ENCODE measurements at places on chromosomes 16 and 17. TPM values are rescaled to one million over a fixed set of nuclear protein-coding genes. Genes with fewer than 3 reads are reported as not detected.
A peak's percentile ranks its signal among the peaks of the same experiment; 100 is the strongest.

GRCh38 chr17:47288531-47289116 lies 35.0 kb downstream of the ITGB3 start:
- DNase-seq = no peak
- no peaks in the 10 kb centered on the region for H3K36me3 ChIP-seq
- no peak overlapping the region for H3K4me3 ChIP-seq

HID1 gene
- total RNA-seq = 2.3 TPM

TPSD1 gene
- total RNA-seq = not detected

GRCh38 chr16:62022688-62023087 lies 13.6 kb downstream of the CDH8 start:
- DNase-seq = no peak
- H3K27ac ChIP-seq = no peak overlapping the region
- no peaks in the 10 kb centered on the region for H3K4me1 ChIP-seq
- H3K27me3 ChIP-seq = no peaks in the 10 kb centered on the region
- H3K4me3 ChIP-seq = no peak overlapping the region
- H3K36me3 ChIP-seq = no peaks in the 10 kb centered on the region

DNA sequence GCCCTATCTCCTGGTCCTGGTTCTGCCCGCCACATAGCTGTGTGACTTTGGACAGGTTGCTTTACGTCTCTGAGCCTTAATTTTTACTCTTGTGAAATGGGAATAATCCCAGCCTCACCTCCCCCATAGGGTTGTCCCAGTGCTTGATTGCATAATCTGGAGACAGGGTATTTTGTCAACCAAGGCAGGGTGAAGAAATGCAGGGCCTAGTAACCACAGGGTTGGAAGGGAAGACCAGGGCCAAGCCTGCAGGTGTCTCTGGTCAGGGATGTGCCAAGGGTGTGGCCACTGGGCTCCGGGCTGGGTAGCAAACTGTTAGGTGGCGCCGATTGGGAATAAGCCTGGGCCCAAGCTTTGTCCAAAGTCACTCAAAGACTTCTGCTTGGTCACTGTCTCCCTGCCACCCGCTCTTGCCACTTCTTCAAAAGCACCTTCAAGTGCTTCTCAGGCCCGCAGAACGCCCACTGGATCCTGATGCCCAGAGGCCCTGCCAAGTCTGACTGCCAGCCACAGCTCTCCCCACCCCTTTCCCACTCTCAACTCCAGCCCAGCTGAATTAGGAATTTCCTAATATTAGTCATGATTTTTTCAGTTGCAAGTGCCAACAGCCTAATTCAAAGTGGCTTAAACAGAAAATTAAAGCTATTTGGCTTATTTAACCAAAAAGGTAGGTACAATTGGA lies 20.6 kb upstream of the COL1A1 start:
- peaks cover 1% of the 10 kb centered on the region for H3K27me3 ChIP-seq
- H3K4me1 ChIP-seq = peaks cover 10% of the 10 kb centered on the region
- H3K4me3 ChIP-seq = no peak overlapping the region
- H3K36me3 ChIP-seq = peaks cover 7% of the 10 kb centered on the region
- DNase-seq = no peak

GRCh38 chr16:495127-495748 lies 32.3 kb upstream of the CAPN15 start:
- DNase-seq = peak; percentile 35
- no peaks in the 10 kb centered on the region for H3K4me1 ChIP-seq
- H3K4me3 ChIP-seq = no peak overlapping the region
- no peak overlapping the region for H3K27ac ChIP-seq
- no peaks in the 10 kb centered on the region for H3K36me3 ChIP-seq
- H3K27me3 ChIP-seq = no peaks in the 10 kb centered on the region

PHF23 gene
- 28.7 TPM for total RNA-seq

VPS9D1 gene
- total RNA-seq = 3.2 TPM

GRCh38 chr17:17510456-17511292 lies 14.5 kb upstream of the RASD1 start:
- no peaks in the 10 kb centered on the region for H3K27me3 ChIP-seq
- no peak for DNase-seq
- no peak overlapping the region for H3K4me3 ChIP-seq
- H3K4me1 ChIP-seq = no peaks in the 10 kb centered on the region

DNA sequence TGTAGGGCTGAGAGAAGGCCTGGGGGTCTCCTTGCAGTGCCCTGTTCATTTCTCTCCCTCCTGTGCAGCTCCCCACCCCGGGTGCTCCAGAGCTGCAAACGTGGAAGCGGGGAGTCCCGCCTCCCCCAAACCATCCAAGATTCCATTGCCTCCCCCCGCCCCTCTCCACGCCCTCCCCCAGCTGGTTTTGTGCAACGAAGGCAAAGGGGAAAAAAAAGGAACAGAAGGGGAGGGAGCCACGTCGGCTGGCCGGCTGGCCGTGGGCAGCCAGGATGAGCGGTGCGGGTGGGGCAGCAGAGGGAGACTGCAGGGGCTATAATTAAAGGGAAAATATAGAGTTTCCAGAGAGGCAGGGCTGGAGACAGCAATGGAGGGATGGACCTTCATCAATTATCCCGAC lies 1.7 kb upstream of the COL1A1 start:
- no peaks in the 10 kb centered on the region for H3K36me3 ChIP-seq
- DNase-seq = no peak
- no peak overlapping the region for H3K4me3 ChIP-seq
- peaks cover 21% of the 10 kb centered on the region for H3K4me1 ChIP-seq
- no peak overlapping the region for H3K27ac ChIP-seq

- peaks cover 9% of the 10 kb centered on the region for H3K4me1 ChIP-seq
- no peaks in the 10 kb centered on the region for H3K27me3 ChIP-seq
- peak overlapping the region; percentile 78 for H3K4me3 ChIP-seq
- no peaks in the 10 kb centered on the region for H3K36me3 ChIP-seq
Measured at GRCh38 chr17:17628388-17629008, 37.0 kb upstream of the PEMT start.

TEKT3 gene
- total RNA-seq = not detected

Measured in activated CD4-positive, alpha-beta memory T cell treated with anti-CD3 and anti-CD28 coated beads for 36 hours (primary cell).